NCI-H2171 (cell line): ENCODE measurements at places on chromosomes 1 and 21.

DNA sequence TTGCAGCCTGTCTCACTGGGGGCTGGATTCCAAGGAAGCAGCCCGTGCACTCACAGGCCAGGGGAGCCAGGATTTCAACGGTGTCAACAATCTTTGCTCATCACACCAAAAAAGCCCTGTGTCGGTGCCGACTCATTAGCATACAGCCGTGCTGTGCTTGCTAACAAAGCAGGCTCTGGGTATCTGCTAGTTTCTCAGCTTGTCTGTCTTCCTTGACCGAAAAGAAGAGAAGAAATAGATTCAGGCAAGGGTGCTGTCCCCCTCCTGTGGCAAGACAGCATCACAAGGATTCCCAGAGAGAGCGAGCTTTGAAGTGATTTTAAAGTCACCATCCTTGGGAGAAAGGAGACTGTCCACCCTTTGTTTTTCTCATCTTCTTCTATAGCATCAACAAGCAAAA lies 214.7 kb downstream of the SDCCAG8 start:
- peak; percentile 60 for DNase-seq

DNA sequence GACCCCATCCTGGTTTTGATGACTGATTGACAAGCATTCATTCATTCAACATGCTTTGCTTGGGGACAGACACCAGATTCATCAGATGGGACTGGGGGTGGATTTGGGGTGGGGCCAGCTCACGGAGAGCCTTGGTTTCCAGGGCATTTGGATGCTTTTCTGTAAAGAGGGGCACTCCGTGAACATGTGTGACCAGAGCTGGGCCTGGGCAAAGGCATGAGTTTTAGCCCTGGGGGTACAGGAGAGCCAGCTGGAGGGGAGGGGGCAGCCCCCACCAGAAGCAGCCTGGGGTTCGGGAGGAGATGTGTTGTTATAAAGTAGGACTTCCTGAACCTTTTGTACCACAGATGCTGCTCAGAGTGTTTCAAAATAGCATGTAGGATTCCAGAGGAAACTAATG lies 99.7 kb downstream of the RIPK4 start:
- DNase-seq: no peak

- DNase-seq: no peak
Measured at GRCh38 chr1:54814126-54814498, 13.0 kb upstream of the TTC22 start.

DNA sequence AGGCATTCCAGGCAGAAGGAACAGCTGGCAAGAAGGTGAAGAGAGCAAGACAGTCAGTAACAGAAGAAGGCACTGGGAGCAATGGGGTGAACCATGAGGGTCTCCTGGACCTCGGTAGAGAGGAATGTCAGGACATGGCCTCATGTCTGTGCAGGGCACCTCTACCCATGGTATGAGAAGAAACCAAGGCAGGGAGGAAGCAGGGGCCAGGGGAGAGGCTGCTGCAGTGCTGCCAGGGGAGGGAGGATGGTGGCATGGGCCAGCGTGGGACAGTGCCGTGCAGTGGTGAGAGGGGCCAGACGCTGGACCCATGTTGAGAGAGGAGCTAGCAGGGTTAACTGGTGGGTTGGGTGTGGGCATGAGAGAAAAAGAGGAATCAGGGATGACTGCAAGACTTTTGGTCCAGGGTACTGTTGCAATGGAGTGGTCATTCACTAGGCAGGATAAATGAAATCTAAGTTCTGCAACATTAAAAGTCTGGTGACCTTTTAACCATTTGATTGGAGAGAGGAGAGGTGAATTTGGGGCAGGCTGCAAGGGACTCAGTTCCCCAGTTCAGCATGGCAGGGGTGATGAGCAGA lies 577.6 kb downstream of the MATN1 start:
- no peak for DNase-seq

DNA sequence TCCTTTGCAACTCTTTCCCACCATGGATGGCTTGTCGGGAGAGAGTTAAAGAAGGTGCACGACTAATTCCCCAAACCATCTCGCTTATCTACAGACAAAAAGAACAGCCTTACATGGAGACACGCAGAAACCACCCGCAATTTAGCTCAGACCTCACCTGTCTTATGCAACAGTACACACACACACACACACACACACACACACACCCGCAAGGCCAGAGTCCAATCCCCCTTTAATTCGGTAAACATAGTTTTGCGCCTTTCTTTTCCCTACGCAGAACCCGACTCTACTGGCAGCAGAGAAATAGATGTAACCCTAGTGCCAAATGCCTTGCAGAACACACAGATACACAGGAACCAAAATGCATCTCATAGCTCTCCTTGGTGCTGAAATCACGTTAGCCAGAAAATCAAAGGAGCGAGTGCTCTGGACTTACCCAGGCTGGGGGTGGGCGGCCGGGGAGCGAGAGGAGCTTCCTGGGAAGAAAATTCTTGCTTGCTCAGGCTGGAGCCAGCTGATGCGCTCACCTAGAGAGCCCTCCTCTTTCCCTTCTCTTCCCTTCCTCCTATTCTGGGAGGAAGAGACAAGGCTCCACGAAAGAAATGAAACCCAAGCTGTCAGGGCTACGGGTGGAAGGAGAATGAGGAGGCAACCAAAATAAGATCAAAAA lies 470 bp downstream of the TNR start:
- DNase-seq: no peak

DNA sequence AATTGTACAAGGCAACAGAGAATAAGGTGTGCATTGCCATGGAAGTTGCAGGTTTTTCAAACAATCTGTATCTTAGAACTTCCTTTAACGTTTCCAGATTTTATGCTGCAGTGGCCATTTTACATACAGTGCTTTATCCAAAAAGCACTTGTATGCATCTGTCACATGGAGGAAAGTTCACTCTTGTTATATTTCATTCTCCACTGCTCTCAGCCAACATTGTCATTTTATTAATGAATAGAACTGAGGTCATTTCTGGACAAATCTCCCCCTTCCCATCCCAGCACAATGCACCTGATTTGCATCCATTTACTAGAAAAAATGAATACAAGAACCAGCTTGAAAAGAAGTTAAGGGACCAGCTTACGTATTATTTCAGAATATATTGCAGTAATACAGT lies 342.0 kb downstream of the USP25 start:
- no peak for DNase-seq

GRCh38 chr1:222582099-222582774 lies 7.5 kb downstream of the TAF1A start:
- DNase-seq: no peak

GRCh38 chr21:45570826-45571601 lies 28.8 kb upstream of the SLC19A1 start:
- no peak for DNase-seq

GRCh38 chr1:32773018-32773763 lies 44.0 kb downstream of the YARS1 start:
- peak; percentile 68 for DNase-seq

GRCh38 chr1:205508227-205508714 lies 3.8 kb downstream of the CDK18 start:
- no peak for DNase-seq

- no peak for DNase-seq
Measured at GRCh38 chr21:33088384-33088783, 18.4 kb downstream of the OLIG1 start.

DNA sequence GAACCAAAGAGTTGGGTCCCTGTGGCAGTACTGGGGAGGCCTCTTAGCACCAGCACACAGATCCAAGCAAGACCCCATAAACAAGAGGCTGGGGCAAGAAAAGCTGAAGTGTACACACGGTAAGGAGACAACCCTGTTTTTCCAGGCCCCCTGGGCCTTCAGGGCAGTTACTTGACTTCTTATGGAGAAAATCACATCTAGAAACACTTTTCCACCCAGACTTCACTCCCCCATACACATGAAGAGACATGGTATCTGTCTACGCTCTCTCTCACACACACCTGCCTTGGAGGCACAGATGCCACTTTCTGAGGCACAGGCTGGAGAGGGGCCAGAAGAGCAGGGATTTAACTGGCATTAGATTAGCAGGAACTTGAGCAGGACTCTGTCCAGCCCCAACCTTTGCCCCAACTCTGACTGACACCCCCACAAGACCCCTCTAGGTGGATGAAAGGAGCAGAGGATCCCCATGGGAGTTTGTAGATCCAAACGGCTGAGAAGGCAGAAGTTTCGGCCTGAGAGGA lies 2.2 kb downstream of the CERS2 start:
- no peak for DNase-seq

DNA sequence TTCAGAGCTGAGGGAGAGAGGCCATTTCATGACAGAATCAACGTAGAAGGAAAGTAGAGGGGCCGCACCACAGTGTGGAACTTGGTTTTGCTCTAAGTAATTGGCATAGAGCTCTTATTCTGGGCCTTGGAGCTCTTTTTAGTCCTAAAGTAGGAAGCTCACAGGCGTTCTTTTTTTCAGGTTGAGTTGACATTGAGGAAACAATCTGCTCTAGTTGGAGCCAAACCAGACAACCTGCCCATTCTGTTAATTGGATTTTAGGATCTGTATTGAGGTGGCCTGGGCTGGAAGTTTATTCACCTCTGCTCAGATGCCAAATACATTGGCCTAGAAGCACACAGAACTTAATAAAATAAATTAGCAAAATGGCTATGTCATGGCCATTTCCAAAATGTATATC lies 1093.9 kb downstream of the ADGRL2 start:
- no peak for DNase-seq

GRCh38 chr1:205381305-205381704 lies 24.6 kb upstream of the KLHDC8A start:
- peak; percentile 15 for DNase-seq

DNA sequence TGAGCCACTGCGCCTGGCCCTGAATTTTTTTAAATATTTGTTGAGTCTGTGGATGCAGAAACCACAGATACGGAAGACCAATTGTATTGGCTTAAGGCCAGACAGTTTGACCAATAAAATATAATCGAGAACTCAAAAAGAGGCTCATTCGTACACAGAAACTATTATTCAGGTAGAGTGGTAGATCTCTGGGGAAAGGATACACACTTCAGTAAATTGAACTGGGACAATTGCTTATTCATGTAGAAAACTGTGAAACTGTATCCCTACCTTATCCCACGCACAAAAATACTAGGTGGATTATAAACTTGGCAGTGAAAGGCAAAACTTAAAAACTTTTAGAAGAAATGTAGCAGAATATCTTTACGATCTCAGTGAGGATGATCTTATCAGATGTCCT lies 25.0 kb upstream of the SHE start:
- DNase-seq: no peak

- no peak for DNase-seq
Measured at GRCh38 chr1:206514813-206515387, 7.6 kb downstream of the RASSF5 start.

DNA sequence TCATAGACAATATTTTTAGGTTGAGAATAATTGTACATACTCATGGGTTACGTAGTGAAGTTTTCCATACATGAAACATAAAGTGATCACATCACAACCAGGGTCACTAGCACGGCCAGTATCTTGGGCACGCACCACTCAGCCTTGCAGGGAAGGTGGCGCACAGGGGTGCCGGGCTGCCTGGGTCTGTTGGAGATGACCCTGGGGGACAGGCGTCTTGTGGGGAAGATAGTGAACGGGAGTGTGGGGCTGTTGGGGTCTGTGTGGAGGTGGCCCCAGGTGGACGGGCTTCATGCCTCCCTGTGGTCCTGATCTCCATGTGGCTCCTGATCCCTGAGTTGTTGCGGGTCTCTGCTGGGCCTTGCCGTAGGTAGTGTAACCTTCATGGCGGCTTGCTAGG lies 38.3 kb upstream of the PRSS38 start:
- DNase-seq: no peak

DNA sequence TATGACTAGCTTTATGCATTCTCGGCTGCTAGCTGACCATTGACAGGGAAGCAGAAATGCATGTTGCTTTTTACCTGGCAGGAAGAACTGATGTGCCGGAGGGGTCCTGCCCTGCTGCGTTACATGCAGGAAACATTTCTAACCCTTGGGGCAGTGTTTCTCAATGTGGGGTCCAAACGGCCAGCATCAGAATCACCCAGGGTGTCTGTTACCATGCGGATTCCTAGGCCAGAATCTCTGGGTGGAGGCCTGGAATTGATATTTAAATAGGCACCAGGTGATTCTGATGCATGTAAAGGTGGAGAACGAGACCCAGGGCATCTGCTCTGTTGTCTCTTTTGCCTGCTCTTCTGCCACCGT lies 182.7 kb downstream of the PCP4 start:
- no peak for DNase-seq

GRCh38 chr1:182350839-182351238 lies 40.8 kb downstream of the GLUL start:
- no peak for DNase-seq

- DNase-seq: no peak
Measured at GRCh38 chr1:179840107-179840506, 37.5 kb downstream of the TOR1AIP2 start.

- DNase-seq: no peak
Measured at GRCh38 chr1:110309139-110309538, 30.0 kb upstream of the RBM15 start.

- no peak for DNase-seq
Measured at GRCh38 chr1:154975409-154976059, 1.1 kb downstream of the CKS1B start.

GRCh38 chr1:41468122-41468762 lies 16.2 kb downstream of the EDN2 start:
- peak; percentile 61 for DNase-seq

GRCh38 chr1:981491-981954 lies 370 bp downstream of the PERM1 start:
- no peak for DNase-seq

- DNase-seq: no peak
Measured at GRCh38 chr1:107413546-107413945, 272.7 kb downstream of the NTNG1 start.

DNA sequence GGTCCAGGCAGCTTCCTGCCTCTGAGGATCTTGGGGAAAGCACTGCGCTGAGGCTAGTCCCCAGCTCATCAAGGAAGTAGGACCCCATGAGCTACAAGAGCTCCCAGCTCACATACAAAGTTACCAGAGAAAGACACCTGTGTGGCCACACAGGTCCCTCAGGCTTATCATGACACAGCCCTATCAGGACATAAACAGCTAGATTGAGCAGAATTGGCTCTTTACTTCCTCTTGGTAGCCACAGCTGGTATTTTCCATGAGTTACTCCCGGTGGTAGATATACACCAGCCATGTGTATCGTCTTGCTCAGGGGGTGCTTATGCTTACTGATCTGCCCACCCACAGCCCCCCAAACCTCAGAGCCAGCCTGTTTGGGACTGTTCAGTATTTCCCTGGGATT lies 1.2 kb downstream of the LENEP start:
- no peak for DNase-seq

GRCh38 chr21:42630626-42631025 lies 22.8 kb upstream of the PDE9A start:
- no peak for DNase-seq

DNA sequence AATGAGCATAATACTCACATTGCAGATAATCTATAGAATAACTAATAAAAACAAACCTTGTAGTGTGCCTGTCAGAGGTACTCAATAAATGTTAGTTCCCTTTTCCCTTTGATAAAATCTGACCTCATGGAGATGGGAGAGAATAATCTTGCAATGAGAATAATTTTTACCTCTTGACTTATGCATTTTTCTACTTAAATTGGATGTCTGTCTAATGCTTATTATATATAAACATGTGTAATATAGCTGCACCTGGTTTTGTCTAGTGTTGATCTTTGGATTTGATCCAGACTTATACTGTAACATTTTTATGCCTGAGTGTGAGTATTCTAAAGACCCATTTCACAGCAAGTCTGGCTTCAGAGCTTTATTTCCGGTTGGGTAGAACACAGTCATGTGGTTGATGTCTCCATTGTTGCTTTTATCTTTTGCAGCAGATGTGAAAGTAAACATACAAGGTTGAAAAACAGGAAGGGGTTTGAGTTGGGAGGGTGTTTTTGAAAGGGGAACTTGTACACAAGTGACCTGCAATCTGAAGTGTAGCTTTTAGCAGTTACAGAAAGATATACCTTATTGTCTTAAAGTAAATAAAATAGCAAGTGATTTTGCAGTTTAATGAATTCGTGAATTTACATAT lies 12.4 kb downstream of the EPB41 start:
- no peak for DNase-seq

- no peak for DNase-seq
Measured at GRCh38 chr1:59641836-59642235, 172.9 kb upstream of the HOOK1 start.
